ENCODE measurements at places on chromosomes 7 and 10. TPM values are rescaled to one million over a fixed set of nuclear protein-coding genes. Genes with fewer than 3 reads are reported as not detected.

STOX1 gene
- 2.5 TPM for total RNA-seq

GRCh38 chr7:41033500-41033899 is 669.4 kb downstream of the INHBA start:
- no peak for DNase-seq
- H3K4me1 ChIP-seq, result no peaks in the 10 kb centered on the region
- no peaks in the 10 kb centered on the region for H3K36me3 ChIP-seq
- no peak overlapping the region for H3K27ac ChIP-seq
- no peak overlapping the region for H3K4me3 ChIP-seq

DNA sequence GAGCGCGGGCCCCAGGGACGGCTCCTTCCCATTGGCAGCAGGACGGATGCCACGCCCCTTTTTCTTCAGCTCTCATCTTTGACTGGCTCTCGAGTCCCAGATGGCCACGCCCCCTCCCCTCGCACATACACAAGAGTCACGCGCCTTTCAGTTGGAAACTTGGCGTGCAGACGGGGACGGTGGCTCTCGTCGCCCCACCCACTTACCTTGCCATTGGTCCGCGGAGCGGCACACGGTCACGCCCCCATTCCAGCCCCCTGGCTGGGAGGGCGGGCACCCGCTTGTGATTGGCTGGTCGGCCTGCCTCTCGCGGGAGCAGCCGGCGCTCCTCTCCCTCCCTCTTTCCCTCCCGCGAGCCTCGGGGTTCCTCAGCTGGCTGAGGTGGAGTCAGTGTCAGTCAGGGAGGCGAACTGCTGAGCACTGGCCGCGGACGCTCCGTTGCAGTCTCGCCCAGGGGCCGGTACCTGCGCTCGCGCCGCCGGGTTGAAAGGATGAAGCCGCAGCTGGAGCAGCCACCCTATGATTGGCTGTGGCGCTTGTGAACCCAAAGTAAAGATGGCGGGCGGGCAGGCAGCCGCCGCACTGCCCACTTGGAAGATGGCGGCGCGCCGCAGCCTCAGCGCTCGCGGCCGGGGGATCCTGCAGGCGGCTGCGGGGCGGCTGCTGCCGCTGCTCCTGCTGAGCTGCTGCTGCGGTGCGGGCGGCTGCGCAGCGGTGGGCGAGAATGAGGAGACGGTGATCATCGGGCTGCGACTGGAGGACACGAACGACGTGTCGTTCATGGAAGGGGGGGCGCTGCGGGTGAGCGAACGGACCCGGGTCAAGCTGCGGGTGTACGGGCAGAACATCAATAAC is at the start of gene CNNM2:
Gene CNNM2 (plus strand): TSS at position 333 of the 855 bp plus-strand sequence. CDS start 187 bp downstream, at position 520.
- peak within 1 kb of the TSS; percentile 93 for H3K4me3 ChIP-seq
- H3K27me3 ChIP-seq, result peaks cover 12% of the 10 kb centered on the region
- H3K27ac ChIP-seq, result peak within 1 kb of the TSS; percentile 93
- peak; percentile 98 for DNase-seq

HGF gene
- 0.15 TPM for total RNA-seq

DNA sequence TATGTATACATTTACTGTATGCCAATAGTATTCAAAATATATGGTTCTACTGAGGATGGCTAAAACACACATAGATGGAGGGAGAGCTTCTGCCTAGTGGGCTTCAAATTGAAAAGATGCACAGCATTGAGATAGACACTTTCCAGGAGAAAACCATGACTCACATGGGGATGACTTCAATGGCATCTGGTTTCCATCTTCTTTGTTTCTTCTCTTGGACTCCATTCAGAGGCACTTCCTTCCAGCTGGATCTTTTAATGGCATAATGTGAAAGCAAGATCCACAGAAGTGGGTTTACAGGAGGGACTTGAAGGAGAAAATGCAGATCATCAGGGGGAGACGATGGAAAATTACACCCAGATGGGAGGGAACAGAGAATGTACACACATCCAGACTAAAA is 84.9 kb downstream of the ZNF365 start:
- H3K4me1 ChIP-seq, result no peaks in the 10 kb centered on the region
- H3K27me3 ChIP-seq, result no peaks in the 10 kb centered on the region
- DNase-seq, result no peak

NPSR1 gene
- total RNA-seq, result not detected

GRCh38 chr7:129452589-129453231 is 18.5 kb downstream of the STRIP2 start:
- H3K4me1 ChIP-seq, result no peaks in the 10 kb centered on the region
- H3K27ac ChIP-seq, result no peak overlapping the region
- H3K27me3 ChIP-seq, result no peaks in the 10 kb centered on the region
- no peak overlapping the region for H3K4me3 ChIP-seq

Data from H1 (cell line).